Ecto neural progenitor cell (in vitro differentiated cells): ENCODE measurements at places on chromosomes 2 and 18.

- no peak for DNase-seq
Measured at GRCh38 chr18:2997429-2997828, 15.5 kb downstream of the LPIN2 start.

- no peak for DNase-seq
Measured at GRCh38 chr18:46007165-46007564, 40.0 kb upstream of the EPG5 start.

DNA sequence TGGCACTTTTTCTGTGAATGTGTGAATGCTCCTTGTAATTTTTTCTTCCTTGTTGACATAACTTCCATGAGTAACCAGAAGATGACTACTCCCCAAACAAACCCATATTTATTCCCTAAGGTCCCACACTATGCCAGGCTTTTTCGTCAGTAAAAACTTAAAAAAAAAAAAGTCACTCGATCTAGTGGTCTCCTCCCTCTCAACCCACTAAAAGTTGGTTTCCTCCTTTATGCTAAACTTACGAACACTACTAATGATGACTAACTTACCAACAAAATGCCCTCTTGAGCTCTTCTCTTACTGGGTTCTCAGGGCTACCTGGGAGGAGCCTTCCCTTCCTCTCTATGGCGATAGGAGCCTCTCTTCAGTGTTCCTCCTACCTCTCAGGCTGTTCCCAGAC is 18.2 kb downstream of the ACVR1 start:
- DNase-seq = no peak

- DNase-seq = peak; percentile 87
Measured at GRCh38 chr2:164840930-164841718, 499 bp downstream of the COBLL1 start.

DNA sequence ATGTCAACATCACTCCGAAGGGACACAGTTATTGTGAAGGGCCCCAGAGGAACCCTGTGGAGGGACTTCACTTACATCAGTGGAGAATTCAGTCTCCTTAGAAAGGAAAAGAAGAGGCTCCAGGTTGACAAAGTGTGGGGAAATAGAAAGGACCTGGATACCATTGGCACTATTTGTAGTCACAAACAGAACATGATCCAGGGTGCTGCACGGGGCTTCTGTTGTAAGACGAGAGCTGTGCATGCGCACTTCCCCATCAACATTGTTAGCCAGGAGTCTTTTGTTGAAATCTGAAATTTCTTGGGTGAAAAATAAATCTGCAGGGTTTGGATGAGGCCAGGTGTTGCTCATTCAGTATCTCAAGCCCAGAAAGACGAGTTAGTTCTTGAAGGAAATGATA is 2.4 kb upstream of the ALPK2 start:
- DNase-seq = no peak

DNA sequence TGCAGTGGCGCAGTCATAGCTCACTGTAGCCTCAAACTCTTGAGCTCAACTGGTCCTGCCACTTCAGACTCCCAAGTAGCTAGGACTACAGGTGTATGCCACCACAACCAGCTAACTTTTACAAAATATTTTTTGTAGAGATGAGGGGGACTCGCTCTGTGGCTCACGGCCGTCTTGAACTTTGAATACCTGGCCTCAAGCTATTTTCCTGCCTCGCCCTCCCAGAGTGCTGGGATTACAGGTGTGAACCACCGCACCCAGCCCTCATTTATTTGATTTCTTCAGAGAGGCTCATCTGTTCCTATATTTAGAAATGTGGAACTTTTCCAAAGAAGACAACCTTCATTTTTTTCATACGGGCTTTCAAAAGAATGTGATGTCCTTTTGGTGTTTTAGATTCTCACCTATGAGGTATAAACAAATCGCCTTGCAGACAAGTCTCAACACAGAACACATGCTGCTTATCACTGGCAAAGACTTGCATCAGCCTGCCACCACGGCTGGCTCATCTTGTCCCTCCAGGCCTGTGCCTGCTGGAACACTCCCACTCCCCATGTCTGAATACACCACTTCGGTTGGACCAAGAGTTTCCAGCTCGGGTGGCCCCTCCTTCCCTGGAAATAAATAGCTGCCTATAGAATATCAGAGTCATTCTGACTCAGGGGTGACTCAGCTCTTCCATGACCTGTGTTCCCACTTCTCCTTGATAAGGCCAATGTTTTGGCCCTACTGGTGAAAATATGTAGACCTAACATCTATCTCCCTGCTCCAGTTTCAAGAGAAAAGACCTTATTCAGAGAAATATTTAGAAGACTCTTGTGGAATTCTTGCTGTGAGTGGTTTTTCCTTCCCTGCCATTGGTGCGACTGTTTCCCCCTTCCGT is 202.6 kb downstream of the TGIF1 start:
- DNase-seq = no peak

GRCh38 chr2:39469807-39470206 is 32.7 kb upstream of the MAP4K3 start:
- no peak for DNase-seq

- DNase-seq = no peak
Measured at GRCh38 chr2:233085037-233085838, 25.1 kb downstream of the INPP5D start.

DNA sequence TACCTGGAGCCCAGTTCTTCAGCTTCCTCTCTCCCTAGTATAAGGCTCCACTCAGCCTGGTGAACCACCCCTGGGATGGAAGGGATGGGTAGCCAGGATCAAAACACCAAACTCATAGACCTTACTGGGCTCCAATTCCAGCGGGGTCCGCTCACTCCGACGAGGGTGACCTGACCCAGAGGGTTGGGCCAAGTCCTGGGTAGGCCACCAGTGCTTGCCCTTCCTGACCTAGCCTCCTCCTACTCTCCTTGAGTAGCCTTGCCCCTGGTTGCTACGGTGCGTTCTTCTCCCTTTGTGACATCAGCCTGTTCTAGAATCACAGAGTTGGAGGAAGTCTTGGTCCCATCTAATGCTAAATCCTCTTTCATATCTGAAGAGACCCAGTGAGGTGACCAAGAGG is 537 bp upstream of the STAT4 start:
- no peak for DNase-seq

- no peak for DNase-seq
Measured at GRCh38 chr2:105597011-105597805, 147.5 kb upstream of the NCK2 start.

- no peak for DNase-seq
Measured at GRCh38 chr18:55713707-55714106, 125.7 kb upstream of the TCF4 start.

DNA sequence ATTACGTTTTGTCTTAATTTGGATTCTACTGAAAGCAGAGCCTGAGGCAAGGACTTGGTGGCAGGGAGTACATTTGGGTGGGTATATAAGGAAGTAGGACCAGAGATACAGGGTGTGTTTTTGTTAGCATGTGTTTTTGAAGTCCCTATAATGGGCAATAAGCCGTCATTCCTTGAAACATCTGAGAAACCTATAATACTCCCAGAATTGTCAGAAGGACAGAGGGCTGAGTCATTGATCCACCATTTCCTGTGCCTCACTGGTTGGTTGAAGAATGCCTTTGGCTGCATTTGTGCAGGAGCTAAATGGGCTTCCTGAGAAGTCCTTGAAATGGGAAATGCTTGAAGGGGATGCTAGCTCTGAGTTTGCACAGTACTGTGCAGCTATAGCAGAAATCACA is 281.8 kb upstream of the ZEB2 start:
- DNase-seq = no peak

- DNase-seq = no peak
Measured at GRCh38 chr2:127511917-127512316, 14.4 kb downstream of the IWS1 start.

DNA sequence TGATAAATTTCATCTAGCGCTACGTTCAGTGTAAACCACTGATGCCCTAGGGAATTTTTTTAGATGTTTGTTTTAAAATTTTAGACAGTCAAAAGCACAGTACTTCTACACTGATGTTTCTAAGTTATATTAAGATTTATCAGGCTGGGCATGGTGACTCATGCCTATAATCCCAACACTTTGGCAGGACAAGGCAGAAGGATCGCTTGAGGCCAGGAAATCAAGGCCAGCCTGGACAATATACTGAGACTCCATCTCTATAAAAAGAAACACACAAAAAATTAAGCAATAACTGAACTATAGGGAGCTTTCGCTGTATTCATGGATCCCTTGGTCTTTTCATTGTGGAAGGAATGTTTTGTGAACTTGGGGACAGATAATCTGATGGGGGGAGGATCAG is 50.6 kb upstream of the MAPRE2 start:
- no peak for DNase-seq

GRCh38 chr18:14769381-14769780 is 21.4 kb downstream of the ANKRD30B start:
- no peak for DNase-seq

GRCh38 chr18:41370740-41371139 is 584.3 kb upstream of the PIK3C3 start:
- no peak for DNase-seq

DNA sequence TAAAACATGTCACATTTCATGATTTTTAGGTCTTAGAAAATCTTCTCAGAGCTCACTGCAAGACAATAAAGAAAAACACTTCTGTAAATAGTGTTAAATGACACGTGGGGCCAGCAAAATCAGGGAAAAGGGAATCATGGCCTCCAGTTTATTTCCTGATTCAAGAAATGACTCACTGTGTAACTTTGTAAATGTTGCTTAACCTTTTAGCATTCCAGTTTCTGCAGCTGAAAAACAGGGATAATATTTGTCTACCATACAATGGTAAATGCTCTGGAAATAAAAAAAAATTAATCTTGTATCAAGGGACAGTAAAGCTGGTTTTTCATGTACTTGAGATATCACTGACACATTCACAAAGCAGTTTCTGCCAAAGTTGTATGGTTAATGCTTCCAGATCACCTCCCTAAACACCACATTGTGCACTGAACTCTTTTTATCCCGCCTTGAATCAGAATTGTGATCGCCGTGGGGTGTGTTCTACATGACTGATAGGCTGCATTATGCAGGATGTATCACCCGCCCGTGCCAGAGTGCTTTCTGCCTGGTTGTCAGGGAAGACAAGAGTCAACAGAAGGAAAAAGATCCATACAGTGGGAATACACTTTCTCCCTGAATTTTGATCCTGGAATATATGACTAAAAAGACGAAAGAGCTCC is 238.8 kb downstream of the IKZF2 start:
- no peak for DNase-seq

- DNase-seq = no peak
Measured at GRCh38 chr2:191521608-191522208, 156.2 kb upstream of the NABP1 start.

DNA sequence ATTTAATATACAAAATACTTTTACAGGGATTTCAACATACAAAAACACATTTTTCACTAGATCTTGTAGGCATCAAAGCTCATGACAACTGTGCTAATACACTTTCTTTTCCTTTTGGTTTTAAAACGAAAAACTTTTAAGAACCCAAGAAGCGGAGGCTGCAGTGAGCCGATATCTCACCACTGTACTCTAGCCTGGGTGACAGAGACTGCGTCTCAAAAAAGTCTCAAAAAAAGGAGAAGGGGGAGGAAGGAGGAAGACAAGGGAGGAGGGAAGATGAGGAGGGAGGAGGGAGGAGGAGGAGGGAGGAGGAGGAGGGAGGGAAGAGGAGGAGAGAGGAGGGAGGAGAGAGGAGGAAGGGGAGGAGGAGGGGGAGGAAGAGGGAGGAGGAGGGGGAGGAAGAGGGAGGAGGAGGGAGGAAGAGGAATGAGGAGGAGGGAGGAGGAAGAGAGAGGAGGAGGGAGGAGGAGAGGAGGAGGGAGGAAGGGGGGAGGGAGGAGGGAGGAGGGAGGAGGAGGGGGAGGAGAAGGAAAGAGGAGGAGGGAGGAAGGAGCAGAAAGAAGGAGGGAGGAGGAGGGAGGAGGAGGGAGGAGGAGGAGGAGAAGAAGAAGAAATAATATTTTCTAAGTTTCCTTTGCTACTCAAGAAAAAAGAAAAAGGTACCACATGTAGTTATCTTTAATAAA is 13.8 kb downstream of the ROCK2 start:
- DNase-seq = no peak

GRCh38 chr2:102977426-102978090 is 215.7 kb downstream of the TMEM182 start:
- no peak for DNase-seq

GRCh38 chr2:197969391-197969893 is 165.0 kb downstream of the PLCL1 start:
- no peak for DNase-seq

DNA sequence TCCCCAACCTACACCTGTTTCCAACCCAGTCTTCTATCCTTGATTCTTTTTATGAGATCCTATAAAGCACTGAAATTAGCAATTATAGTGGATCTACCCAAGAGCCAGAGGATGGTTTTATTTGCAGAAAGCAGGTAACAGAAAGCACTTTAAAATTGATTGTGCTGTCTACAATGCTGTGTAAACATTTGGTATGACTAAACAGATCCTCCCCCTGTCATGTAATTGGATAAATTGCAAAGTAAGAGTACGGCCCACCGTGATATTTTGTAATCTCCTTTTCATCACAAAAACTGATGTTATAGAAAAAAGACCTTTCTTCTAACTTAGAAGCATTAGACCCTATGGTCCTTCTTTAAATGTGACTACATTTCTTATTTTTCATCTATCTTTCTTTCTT is 11.3 kb upstream of the PPP3R1 start:
- no peak for DNase-seq

DNA sequence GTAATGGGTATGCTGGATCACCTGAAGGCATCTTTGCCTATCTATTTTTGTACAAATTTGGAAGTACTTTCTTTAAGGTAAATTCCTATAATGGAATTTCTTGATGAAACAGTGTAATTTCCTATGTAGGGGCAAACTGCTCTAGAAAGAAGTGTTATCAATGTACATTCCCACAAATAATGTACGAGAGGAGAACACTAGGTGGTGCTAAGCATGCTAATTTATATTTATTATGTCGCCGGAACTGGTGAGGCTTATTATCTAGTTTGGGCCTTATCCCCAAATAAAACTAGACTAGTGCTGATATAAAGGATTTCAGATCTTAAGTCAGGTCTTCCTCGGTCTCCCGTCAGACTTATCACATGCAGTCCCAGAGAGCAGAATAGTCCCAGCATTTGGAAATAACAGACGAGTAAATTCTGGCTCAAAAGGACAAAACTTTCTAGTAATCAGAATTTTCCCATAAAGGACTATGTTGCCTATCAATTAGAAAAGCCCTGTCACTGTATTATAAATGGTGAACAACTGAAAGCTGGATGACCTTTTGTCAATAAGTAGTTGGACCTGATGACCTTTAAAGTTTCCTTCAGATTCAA is 86.9 kb upstream of the RBBP8 start:
- no peak for DNase-seq

DNA sequence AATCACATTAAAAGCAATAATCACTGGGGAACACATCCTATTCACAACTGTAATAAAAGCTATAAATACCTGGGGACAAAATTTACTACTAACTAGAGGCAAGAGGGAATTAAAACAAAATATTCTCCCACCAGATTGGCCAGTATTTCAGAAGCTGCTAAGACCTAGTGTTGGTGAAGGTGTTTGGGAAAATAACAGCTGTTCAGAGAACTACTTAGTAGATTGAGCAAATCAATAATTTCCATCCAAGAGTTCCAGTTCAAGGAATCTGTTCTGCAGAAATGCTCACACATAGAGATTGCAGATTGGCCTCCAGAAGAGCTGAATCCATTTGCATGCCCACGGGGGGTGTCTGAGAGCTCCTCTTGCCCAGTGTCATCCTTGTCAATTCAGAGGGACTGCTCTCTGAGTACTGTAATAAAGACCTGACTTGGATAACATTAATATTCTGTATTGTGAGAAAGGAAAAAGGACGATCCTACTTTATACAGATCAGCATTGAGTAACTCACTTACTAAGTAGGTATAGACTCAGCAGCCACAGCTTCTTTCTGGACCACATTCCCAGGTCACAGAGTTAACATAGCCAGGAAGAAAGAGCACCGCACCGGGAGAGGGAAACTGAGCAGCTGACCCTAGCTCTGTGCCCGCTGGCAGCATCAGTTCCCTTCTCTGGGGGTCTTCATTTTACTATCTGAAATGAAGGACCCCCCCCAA is 5.6 kb downstream of the TUBB6 start:
- DNase-seq = no peak
